ENCODE measurements at places on chromosomes 11 and 22. TPM values are rescaled to one million over a fixed set of nuclear protein-coding genes. Genes with fewer than 3 reads are reported as not detected.
A peak's percentile ranks its signal among the peaks of the same experiment; 100 is the strongest.

KCNQ1OT1 gene
- 1.2 TPM for total RNA-seq

NAALAD2 gene
- 30.9 TPM for total RNA-seq

DNA sequence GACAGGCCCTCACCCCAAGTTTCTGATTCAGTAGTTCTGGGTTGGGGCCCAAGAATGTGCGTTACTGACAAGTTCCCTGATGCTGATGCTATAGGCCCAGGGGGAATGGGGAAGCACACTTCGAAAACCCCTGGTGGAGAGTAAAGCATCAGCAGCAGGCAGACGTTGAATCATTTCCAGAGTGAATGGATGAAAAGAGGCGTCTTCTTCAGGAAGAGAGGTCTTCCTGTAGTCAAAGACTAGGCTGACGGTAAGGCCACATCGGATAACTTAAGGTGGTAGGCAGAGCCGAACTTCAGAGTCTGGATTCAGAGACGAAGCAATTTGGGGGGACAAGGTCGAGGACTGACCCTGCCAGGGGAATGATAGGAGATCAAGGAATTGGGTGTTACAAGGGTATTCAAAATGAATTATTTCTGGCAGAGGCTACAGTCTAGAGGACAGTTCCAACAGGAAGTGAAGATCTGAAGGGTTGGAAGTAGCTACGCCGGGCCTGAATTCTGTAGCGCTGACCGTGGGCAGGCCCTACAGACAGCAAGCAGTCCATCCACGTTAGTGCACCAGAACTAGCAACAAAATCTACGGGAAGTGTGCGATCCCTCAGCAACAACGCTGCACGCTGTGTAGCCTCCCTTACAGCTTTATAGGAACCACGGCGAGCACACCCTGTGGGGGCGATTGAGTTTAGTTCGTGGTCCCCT, 862 bp upstream of the CENATAC start:
- peak overlapping the region; percentile 24 for H3K27ac ChIP-seq
- H3K4me3 ChIP-seq, result peak overlapping the region; percentile 89
- peaks cover 7% of the 10 kb centered on the region for H3K27me3 ChIP-seq
- peak; percentile 17 for DNase-seq
- no peaks in the 10 kb centered on the region for H3K36me3 ChIP-seq

DNA sequence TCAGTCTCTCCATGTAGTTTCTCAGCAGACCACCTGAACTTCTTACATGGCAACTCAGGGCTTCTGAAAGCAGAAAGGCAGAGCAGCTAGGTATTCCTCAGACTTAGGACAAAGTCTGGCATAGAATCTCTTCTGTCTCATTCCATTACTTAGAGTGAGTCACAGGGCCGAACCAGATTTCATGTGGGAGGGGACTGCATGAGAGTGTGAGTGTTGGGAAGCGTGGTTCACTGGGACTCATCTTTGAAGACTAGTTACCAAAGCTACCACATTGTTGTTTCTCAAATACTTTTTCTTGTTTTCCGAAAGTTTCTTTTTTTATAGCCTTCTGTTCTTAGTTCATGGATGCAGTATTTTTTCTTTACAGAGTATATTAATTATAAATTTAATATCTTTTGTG, 36.1 kb upstream of the SCN3B start:
- no peak for DNase-seq
- H3K36me3 ChIP-seq, result no peaks in the 10 kb centered on the region
- H3K4me1 ChIP-seq, result no peaks in the 10 kb centered on the region
- no peak overlapping the region for H3K4me3 ChIP-seq
- no peak overlapping the region for H3K27ac ChIP-seq

DNA sequence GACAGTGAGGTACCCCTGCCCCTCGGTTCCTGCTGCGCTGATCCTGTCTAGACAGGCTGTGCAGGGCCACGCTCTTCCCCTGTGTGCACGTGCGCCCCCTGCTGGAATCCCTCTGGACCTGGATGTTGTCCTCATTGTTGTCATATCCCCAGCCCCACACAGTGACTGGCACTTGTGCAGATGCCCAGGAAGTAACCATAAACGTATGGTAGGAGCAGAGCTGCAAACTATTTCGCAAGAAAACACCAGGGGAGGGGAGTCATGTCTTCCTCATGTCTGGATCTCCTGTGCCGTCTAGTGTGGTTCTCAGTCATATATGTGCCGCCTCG, 114.7 kb downstream of the CRYBB2 start:
- no peak overlapping the region for H3K27ac ChIP-seq
- H3K4me1 ChIP-seq, result no peaks in the 10 kb centered on the region
- H3K36me3 ChIP-seq, result no peaks in the 10 kb centered on the region
- H3K4me3 ChIP-seq, result no peak overlapping the region

CAVIN3 gene
- 91.0 TPM for total RNA-seq

DNA sequence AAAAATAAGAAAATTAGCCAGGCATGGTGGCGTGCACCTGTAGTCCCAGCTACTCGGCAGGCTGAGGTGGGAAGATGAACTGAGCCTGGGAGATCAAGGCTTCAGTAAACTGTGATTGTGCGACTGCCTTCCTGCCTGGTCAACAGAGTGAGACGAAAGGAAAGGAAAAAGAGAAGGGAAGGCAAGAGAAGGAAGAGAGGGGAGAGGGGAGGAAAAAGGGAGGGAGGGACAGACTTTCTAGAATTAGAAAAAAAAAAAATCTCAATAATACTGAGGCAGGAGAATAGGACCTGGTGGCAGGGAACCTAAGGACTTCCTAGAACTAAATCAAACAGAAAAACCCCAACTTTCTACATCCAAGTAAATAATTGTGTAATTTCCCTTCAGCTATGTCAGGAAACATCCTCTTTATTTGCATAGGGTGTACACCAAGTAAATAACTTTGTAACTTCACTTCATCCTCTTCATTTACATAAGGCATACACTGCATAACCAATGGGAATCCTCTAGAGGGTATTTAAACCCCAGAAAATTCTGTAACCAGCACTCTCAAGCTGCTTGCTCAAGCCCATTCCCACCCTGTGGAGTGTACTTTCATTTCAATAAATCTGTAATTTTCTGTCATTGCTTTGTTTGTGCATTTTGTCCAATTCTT, 8.7 kb downstream of the SBF2 start:
- no peak for DNase-seq
- peaks cover 13% of the 10 kb centered on the region for H3K4me1 ChIP-seq
- peaks cover 7% of the 10 kb centered on the region for H3K36me3 ChIP-seq

- no peak overlapping the region for H3K27ac ChIP-seq
- no peaks in the 10 kb centered on the region for H3K27me3 ChIP-seq
- no peaks in the 10 kb centered on the region for H3K36me3 ChIP-seq
Observed at GRCh38 chr11:128416976-128417375, 170.4 kb downstream of the ETS1 start.
